ENCODE measurements at places on chromosomes 5 and 9.

DNA sequence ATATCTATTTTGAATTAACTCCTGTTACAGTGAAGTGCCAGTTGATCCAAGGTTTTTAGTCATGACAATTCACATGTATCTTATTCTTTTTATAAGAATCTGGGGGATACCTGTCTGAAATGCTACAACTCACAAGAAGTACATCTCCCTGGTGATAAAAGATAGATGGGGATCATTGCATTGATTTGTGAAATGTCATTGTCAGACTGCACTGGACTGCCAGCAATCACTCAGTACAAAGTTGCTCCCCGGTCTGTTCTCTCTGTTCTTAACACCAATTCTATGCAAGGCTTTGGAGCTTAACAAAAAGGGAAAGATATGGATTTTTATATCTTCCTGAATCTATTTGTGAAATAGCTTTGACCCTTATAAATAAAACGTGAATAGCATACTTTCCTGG lies 171.8 kb upstream of the PCSK5 start:
- no peak for DNase-seq

- no peak for DNase-seq
Observed at GRCh38 chr5:112923148-112923917, 1.3 kb upstream of the REEP5 start.

DNA sequence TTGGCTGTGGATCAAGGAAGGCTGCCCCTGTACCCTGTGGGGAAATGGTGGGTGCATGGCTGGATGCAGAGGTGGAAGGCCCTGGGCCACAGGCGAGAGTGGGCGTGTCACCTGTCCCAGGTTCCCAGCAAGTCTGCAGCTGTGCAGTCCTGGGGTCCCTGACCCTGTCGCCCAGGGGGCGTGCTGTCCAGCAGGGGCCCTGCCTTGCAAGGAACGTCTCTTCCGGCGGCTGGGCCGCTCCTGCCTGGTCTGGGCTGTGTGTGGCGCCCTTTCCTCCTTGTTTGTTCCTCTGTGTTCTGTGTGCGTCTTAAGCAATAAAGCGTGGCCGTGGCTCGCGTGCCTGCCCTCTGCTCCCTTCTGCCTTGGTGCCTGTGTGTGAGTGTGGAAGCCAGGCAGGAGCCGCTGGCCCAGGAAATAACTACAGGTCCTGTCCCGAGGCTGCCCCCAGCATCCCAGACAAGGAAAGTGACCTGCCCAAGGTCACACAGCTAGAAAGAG lies 8.4 kb downstream of the SLC2A6 start:
- no peak for DNase-seq

- DNase-seq, result no peak
Observed at GRCh38 chr5:143492783-143493182, 89.3 kb upstream of the NR3C1 start.

DNA sequence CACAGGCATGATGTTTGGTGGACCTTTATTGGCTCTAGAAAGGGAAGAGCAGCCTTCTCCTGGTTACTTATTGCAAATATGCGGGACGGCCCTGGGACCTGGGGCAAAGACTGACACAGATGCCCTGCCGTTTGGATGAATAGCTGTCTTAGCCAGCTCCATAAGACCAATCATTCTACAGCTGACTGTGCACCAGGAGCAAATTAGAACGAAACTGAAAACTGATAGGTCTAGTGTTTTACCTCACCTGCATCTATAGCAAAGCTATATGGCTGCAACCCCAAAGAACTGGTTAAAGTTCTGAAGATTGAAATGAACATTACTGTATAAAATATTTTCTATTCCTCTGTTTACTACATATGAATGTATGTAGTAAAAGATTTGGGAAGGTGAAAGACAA lies 34.2 kb upstream of the BNC2 start:
- DNase-seq, result no peak

- DNase-seq, result no peak
Observed at GRCh38 chr5:888638-889035, 4.0 kb downstream of the BRD9 start.

GRCh38 chr9:14530841-14531240 lies 162.4 kb downstream of the ZDHHC21 start:
- no peak for DNase-seq

- no peak for DNase-seq
Observed at GRCh38 chr9:91276513-91276912, 85.2 kb downstream of the AUH start.

GRCh38 chr5:141359790-141360426 lies at the start of gene PCDHGB2:
Gene PCDHGB2, plus strand, starts transcription at chr5:141359994. Its CDS starts 142 bp downstream, at chr5:141360136.
- DNase-seq, result no peak

DNA sequence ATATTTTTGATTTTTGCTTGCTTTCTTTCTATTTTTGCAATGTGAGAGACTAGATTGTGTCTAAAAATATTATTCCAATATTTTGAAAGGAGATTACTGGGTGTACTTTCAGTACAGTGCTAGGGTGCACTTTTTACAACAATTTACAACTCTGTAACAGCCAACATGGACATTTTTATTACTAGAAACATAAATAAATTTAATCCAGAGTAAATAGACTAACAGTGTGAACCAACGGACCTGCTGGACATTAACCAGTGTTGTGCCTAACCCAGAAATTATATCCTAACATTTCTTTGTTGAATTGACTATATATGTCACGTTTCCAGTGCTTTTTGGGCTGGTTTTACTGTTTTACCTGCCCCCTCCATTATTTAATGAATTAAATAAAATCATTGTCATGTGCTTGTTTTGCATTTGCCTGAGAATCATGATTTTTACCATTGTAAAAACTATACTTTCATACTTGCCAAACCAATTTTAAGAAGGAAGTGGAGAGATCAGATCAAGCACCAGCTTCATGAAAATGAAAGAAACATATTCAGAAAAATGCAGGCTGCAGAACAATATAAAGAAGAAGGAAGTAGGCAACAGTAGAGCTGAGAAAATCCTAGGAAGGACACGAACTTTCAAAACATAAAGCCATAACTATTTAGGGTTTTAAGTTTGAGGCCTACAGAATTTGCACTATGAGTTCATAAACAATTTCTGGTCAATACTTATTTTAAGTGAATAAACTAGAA lies 400.8 kb upstream of the PIK3R1 start:
- DNase-seq, result no peak

- no peak for DNase-seq
Observed at GRCh38 chr9:117018966-117019617, 332.0 kb downstream of the TRIM32 start.

GRCh38 chr5:64206653-64207052 lies 41.0 kb downstream of the RNF180 start:
- DNase-seq, result no peak

- peak; percentile 1 for DNase-seq
Observed at GRCh38 chr5:132000677-132001453, 10.6 kb downstream of the ACSL6 start.

GRCh38 chr9:1954238-1954637 lies 60.9 kb upstream of the SMARCA2 start:
- DNase-seq, result no peak

GRCh38 chr5:30197662-30198061 lies 995.8 kb upstream of the CDH6 start:
- no peak for DNase-seq

DNA sequence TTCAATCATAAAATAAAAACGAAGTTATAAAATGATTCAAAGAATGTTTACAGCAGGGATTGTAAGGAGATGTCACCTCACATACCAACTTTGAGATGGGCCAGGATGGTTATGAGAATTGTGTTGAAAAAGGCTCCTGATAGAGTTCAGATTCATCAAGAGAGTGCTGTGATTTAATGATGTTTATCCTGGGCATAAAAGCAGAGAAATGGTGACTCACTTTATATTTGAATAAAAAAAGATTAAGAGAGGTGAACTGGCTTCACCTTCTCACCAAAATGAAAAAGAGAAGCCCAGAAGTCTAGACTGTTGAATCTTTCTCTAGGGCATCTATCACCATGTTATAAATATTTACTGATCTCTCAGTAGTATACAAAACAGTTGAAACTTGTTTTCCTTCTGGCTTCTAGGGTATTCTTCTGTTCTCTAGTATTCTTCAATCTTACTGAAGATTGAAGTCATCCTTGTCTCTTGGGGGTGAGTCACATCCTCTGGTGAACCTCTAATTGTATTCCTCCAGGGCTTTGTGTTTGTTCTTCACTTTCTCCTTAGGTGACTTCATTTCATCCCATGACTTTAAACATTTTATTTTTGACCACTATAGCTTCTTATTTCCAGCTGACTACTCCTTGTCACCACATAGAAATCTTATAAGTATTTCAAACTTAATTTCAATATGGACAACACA lies 1237.3 kb upstream of the C9orf72 start:
- DNase-seq, result no peak
